Left renal pelvis (tissue), 4 donors: ENCODE measurements at places on chromosomes 2 and 18.

GRCh38 chr2:61775956-61776570, 77.8 kb downstream of the FAM161A start:
- no peak for DNase-seq

GRCh38 chr2:235500761-235501672, 7.2 kb downstream of the AGAP1 start:
- DNase-seq = no peak

DNA sequence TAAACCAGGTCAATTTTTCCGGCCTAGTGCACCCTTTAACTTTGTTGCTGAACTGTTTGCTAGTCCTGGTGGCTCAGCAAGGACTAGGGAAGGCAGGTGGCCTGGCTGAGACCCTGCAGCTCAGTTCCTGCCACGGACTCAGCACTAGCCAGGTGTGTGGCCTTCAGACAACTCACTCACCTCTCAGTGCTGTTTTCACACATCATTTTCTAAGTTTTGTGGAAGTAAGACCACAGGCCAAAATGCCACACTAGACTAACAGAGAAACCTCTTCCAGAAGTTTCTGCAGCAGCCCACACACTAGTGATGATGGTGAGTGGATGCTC, 65.9 kb upstream of the SLC1A4 start:
- no peak for DNase-seq

- no peak for DNase-seq
These were observed 107.4 kb upstream of the LRRTM4 start for GRCh38 chr2:77629539-77629938.

- DNase-seq = no peak
These were observed 1.4 kb upstream of the ITGAV start for GRCh38 chr2:186588421-186588820.
